NCI-H2171 treated with DMSO at 0.1 percent for 48 hours (cell line): ENCODE measurements at places on chromosomes 12 and 14.
A peak's percentile ranks its signal among the peaks of the same experiment; 100 is the strongest.

DNA sequence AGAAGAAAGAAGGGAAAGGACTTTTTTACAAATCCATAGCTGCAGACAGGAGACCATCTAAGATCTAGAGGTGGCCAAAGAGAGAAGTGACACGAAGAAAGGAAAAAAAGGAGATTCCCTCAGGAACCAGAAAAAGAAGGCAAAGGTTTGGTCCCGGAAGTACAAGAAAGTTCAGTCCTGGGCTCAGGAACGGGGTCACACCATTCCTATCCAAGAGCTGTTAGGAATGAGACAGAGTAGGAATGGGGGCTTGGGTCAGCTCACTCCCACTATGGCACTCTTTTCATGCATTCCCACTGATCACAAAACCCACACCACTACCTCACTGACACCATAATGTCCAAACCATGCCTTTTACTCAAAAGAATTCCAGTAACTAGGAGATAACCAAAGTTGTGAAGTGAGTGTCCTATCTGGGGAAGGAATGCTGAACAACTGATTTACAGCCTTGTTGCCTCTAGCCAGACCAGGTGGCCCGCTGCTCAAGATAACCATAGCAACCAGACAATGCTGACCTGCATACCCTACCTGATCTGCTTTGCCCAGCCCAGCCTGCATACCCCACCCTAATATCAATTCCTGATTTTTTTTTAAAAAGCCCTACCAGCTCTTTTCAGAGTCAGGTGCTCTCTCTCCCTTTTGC, 8.4 kb downstream of the PPP2R3C start:
- no peak for DNase-seq

GRCh38 chr14:74326369-74327152, 21.7 kb upstream of the VRTN start:
- DNase-seq, result peak; percentile 77

DNA sequence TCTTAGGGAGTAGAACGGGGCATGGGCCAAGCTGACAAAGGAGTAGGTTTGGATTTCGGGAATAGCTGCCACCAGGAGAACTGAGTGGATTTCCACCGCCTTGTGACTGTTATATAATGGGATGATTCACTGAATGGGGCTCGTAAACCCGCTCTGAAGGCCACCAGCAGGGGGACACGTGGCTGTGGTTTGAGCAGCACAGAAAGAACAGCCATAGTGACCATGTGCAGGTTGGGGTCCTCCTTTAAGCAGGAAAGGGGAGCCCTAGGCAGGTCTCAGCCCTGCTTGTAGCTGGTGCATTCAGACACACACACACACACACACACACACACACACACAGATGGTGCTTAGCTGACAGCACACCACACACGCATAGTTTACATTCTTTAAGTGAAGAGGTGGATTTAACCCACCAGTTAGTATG, 8.6 kb upstream of the ASB2 start:
- no peak for DNase-seq

DNA sequence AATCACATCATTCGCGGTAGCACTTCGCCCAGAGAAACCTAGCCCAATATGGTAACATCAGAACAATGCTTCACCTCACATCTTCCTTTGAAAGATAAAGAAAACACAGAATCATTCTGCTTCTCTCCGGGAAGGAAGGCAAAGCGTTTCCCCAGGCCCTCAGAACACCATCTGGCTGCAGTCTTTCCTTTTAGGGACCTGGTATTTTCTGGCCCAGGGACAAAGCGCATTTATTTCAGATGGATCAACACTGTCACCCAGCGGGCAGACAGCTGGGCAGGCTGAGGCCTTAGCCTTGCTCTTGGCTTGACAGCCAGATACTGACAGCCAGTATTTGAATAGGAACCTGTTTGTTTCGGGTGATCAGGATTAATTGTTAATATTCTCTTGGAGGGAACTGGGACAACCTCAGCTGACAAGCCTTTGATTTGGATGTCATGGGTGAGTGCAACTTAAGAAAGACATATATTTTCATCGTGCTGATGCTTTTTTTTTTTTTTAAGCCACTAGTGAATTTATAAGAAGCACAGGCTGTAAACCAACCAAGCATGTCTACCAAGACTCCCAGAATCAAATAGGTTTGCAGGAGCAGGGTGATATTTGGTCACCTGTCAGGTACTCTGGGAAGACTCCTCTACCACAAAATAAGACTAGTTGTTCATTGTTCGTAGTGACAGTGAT, 118.9 kb downstream of the VEZT start:
- DNase-seq, result peak; percentile 93

GRCh38 chr14:20470603-20470901, 1.3 kb downstream of the PNP start:
- DNase-seq, result no peak

GRCh38 chr14:50667684-50667995, 466 bp downstream of the SAV1 start:
- DNase-seq, result peak; percentile 71

- DNase-seq, result no peak
Observed at GRCh38 chr12:130701402-130701744, 14.7 kb downstream of the RIMBP2 start.

DNA sequence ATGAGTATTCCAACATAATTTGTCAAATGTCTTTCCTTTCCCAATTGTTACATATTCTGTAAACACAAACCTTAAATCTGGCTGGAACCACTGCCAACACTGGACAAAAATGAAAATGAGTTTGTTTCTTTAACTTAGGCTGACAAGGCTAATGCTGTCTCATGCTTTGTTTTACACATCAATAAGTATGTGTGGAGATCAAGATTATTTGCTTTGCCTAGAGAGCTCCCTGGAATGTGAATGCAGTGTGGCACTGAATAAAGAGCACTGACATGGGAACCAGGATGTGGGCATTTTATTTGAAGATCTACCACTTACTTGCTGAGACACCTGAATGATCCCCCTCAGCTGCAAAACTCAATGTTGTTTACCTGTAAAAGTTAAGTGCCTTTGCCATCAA, 61.7 kb downstream of the RALGAPA1 start:
- no peak for DNase-seq

DNA sequence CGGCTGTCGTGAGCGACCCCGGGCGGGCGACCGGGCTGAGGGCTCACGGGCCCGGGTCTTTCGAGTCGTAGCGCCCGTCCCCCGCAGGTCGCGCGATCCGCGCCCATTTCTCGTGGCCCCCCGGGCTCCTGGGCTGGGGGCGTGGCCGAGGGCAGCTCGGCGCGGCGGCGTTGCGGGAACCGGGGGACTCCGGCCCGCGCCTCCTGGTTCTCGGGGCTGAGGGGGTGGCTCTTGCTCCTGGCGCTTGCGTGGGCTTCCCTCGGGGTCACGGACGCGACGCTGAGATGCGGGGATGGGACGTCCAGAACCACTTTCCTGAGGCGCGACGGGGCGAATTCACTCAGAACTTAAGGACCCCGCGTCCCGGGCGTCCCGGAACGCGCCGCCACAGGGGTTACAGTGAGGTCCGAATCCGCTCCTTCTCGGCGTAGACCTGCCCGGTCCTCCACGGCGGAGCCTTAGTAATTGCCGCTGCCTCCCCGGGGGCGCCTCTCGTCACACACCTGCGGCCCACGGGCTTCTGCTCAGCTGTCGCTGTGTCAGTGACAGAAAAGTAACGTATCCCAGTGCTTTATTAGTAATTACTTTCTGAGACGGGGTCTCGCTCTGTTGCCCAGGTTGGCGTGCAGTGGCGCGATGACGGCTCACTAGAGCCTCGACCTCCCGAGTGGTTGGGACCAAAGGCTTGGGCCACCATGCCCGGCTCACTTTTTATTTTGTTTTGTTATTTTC, 606 bp downstream of the EP400 start:
- peak; percentile 32 for DNase-seq

DNA sequence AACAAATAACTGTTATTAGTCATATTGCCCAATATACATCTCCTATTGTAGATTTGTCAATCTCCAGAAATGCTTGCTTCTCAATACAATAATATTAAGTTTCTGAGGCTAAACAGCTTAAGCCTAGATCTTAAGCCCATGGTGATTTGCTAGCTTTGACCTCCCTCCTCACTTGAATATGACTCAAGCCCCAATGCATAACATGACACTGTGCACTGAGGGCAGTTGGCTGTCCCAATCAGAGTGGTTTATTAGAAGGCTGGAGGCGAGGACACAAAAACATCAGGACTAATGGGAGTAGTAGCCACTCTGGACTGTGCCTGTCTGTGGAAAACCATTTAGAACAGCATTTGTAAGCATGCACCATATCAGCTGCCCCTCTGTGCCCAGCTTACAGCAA, 81.1 kb upstream of the GTF2A1 start:
- no peak for DNase-seq

DNA sequence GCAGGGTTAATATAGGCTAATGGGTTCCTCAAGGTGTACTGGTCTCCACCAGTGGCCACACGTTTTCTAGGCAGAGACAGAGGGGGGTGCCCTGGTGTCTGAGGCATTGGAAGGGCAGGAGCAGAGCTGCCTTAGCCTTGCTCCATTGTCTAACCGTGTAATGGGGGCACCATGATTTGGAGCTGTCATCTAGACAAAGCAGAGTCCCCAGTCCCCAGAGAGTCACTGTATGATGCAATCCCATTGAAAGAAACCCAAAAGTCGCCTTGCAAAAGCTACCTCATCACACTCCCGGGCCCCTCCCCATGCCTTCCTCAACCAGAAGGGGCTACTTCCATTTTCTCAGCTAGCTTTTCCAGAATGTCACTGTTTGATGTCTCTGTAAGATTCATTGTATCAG, 487.1 kb downstream of the AACS start:
- DNase-seq, result no peak

- no peak for DNase-seq
Observed at GRCh38 chr14:81519200-81520011, 14.2 kb downstream of the SEL1L start.

DNA sequence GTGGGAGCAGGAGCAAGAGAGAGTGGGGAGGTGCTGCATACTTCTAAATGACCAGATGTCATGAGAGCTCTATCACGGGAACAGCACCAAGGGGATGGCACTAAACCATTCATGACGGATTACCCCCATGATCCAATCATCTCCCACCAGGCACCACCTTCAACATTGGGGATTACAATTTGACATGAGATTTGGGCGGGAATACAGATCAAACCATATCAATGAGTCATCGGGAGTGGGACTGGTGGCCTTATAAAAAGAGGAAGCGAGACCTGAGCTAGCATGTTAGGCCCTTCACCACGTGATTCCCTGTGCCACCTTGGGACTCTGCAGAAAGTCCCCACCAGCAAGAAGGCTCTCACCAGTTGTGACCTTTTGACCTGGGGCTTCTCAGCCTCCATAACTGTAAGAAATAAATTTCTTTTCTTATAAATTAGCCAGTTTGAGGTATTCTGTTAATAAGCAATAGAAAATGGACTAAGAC, 28.7 kb downstream of the COX8C start:
- DNase-seq, result no peak

DNA sequence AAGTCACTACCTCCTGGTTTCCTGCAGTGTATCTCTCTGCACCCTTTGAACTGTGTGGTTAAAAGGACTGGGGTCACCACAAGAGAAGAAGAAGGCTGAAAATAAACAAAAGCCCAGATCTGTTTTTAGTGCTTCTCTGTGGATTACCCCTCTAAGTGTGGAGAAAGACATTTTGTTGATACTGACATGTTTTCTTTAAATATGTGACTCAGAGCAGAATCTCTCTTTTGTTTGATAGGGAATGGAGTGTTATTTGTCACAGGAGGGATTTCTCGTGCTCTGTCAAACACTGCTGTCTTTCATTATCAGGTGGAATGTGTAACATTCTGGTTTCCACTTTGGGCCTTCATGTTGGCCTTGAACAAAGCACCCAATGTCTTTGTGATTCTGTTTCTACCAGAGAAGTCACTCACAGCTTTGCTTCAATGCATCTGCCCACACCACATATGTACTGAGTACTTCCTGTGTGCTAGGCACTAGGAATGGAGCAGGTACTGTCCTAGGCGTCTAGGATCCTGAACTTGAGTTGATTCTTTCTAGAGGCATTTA, 82.1 kb downstream of the PLXNC1 start:
- DNase-seq, result no peak

DNA sequence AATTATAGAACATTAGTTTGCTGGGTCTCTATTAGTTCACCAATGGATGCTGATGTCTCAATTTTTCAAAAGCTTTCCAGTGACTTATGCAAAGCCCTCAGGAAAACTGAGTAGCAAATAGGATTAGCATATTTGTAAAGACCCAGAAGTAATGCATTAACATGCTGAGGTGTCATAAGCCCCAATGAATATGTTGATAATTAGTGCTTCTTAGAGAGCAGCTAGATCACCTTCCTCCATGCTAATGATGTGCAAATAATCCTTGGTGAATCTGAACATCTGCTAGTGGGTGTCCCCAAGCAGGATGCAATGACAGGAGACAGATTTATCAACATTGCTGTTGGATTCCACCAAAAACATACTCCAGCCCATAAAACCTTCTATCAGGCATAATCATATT, 19.0 kb downstream of the IFNG start:
- peak; percentile 94 for DNase-seq

GRCh38 chr12:77590306-77590705, 240.4 kb upstream of the NAV3 start:
- DNase-seq, result no peak

- DNase-seq, result no peak
Observed at GRCh38 chr14:56414236-56414635, 165.4 kb upstream of the TMEM260 start.

- DNase-seq, result peak; percentile 56
Observed at GRCh38 chr12:12523229-12523628, 39.4 kb downstream of the DUSP16 start.

DNA sequence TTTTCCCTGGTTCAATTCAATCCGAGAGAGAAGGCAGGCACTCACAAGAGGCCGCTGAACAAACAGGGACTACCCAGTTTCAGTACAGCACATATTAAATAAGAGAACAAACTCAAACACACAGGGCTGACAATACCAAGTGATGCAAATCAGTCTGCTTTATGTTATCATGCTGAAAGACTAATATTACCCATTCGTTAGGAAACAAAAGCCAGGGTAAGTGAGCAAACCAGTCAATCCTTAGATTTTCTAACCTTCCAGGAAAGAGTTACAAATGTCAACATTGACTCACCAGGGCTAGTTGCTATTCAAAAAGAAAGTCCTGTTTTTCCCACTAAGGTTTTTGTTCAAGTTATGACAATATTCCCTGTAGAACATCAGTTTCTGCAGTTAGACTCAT, 246.2 kb downstream of the C12orf42 start:
- DNase-seq, result no peak

GRCh38 chr12:95582230-95583058, 31.2 kb upstream of the USP44 start:
- peak; percentile 91 for DNase-seq

- no peak for DNase-seq
Observed at GRCh38 chr14:100388103-100389054, 65.2 kb downstream of the SLC25A47 start.

- no peak for DNase-seq
Observed at GRCh38 chr12:38610808-38611350, 294.3 kb downstream of the ALG10B start.

DNA sequence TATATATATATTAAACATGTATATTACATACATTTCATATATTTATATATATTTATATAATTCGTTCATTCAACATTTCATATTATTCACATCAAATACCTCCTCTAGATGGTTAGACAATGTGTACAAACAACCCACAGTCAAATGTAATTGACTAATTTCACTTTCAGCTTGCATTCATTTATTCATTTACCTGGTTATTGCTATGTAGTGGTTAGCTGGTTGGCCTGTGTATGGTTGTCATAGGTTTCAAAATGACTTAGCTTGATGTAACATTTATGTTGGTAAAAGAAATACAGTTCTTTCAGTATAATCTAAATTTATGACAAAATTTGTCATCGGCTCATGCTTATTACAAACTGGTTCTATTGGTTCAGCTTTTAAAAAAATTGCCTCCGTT, 389 bp downstream of the OR4K13 start:
- no peak for DNase-seq
